ENCODE measurements at places on chromosomes 1 and 21.

- peak; percentile 33 for DNase-seq
Measured at GRCh38 chr21:38355992-38356781, 99.4 kb downstream of the KCNJ15 start.

DNA sequence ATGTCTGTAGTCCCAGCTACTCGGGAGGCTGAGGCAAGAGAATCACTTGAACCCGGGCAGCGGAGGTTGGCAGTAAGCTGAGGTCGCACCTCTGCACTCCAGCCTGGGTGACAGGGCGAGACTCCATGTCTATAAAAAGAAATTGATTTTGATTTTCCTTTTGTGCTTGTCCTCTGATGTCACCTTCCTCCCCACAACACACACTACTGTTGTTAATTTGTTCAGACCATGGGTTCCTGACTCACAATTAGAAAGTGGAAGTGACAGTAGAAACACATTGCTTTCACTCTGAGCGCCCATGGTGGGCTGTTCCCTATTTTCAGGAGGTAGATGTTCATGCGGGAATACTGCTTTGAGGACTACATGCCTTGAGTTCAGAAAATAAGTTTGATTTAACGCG is 165.5 kb upstream of the KCNJ6 start:
- DNase-seq: no peak

DNA sequence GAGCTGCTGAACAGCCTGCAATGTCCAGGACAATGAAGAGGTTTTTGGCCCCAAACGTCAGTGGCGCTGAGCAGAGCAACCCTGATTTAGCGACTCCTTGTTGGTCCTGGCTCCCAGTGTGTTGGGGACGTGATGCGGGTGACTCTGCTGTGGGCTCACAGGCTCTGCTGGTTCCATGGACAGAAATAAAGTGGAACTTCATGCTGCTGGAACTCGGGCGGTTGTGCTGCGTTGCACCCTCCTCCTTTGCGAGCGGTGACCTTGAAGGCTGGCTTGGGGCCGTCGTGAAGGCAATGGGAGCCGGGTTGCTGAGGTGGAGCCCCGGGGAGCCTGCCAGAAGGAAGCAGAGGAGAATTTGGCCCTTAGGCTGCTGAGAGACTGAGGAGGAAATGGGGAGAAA is 122.6 kb upstream of the C1orf174 start:
- no peak for DNase-seq

- DNase-seq: no peak
Measured at GRCh38 chr1:94069919-94070285, 51.0 kb downstream of the ABCA4 start.

- DNase-seq: no peak
Measured at GRCh38 chr1:46552357-46553237, 1.1 kb upstream of the KNCN start.

DNA sequence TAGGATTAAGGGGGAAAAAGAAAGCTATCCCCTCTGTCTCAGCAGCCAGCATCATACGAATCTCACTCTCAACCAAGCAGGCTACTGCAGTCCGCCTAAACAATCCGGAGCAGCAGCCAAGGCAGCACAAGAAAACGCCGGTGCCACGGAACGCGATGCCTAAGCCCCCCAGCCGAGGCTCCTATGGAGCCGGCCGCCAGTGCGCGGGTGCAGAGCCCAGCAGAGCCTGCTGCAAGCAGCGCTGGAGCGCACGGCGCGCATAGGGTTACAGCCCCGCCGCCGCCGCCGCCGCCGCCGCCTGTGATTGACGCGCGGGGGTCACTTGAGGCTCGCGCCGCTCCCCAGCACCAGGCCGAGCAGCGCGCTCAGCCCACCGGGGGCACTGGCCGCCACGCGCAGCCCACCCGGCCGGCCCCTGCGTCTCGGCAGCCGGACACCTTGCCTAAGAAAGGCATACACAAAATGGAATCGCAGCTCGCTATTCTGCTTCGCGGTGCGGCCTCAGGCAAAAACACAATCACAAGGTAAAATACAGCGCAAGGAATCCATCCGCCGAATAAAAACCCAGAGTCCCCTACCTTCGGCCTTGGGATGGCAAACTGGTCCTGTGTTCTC is 780 bp downstream of the HIVEP3 start:
- DNase-seq: no peak

DNA sequence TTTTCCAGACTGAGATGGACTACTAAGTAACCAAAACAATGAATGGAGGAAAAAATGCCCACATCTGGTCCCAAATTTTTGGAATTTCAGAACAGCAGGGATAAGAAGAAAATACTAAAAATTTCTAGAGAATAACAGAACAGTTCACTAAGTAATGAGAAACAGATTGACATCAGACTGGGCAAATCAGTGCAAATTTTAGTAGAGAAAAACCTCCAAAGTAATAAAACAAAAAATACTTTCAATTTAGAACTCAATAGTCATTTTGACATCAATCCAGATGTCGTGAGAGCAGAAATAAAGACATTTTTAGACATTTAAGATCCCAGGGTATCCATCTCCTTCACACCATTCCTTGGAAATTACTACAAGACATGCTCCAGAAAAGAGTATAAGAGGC is 39.3 kb downstream of the CRP start:
- no peak for DNase-seq

GRCh38 chr1:40178200-40178599 is 17.0 kb downstream of the RLF start:
- no peak for DNase-seq

DNA sequence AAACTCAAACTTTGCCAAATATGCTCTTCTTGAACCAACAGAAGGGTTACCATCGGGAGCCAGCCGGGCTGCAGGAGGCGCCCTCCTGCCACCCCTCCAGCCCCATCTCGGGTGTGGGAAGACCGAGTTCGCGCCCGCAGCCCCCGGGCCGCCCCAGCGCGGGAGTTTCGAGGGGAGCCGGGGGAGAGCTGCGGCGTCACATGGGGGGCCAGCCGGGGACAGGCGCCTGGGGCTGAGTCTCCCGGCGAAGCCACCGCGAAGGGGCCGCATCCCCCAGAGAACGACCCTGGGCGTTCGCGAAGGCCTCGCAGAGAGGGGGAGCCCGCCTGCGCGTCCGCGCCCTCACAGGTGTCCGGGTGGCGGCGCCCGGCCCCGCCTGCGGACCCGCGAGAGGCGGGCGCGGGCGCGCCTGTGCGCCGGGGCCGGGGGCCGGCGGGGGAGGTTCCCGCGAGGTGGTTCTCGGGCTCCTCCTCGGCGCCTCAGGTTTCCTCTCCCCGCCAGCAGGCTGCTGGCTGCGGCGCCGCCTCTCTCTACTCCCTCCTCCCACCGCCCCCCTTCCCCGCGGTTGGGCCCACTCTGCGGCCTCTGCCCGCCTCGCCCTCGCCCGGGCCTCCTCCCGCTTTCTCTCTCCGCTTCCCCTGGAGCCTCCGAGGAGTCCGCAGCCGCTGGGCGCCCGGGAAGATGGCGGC is at the start of gene RAVER2:
Gene RAVER2 (plus strand): TSS at position 584 of the 689 bp plus-strand sequence. CDS start 98 bp downstream, at position 682.
- DNase-seq: peak; percentile 42

DNA sequence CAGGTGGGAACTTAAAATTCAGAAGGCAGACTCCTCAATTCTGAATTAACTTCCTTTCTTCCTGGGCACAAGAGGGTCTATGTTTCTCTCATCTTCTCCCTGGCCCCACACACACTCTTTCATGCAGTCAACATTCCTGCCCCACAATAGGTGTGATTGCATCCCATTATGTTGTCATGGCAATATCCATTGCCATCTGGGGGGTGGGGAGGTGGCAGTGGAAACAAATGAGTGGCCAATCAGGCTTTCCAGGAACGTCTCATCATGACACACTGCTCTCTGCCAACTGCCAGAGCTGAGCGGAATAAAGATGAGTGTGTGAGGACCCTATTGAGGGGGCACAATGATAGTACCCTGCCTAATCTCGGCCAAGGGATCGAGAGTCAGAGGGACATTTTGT is 80.4 kb downstream of the KCND3 start:
- DNase-seq: no peak

DNA sequence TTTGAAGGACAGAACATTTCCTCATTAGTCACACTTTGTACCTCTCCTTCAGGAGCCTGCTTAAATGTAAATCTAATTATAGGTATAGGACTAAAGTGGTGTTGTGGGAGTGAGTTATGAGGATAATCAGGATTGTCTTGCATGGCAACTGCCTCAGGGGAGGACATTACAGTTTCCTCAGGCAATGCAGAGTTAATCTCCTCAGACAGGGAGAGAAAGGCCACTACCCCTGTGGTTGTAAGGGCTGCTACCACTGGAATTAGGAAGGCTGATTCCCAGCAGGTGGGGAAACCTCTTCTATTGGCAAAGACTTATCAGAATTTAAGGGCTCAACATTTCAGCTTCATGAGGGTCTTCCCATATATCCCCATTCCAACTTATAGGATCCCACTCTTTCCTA is 286.8 kb upstream of the PBX1 start:
- no peak for DNase-seq

DNA sequence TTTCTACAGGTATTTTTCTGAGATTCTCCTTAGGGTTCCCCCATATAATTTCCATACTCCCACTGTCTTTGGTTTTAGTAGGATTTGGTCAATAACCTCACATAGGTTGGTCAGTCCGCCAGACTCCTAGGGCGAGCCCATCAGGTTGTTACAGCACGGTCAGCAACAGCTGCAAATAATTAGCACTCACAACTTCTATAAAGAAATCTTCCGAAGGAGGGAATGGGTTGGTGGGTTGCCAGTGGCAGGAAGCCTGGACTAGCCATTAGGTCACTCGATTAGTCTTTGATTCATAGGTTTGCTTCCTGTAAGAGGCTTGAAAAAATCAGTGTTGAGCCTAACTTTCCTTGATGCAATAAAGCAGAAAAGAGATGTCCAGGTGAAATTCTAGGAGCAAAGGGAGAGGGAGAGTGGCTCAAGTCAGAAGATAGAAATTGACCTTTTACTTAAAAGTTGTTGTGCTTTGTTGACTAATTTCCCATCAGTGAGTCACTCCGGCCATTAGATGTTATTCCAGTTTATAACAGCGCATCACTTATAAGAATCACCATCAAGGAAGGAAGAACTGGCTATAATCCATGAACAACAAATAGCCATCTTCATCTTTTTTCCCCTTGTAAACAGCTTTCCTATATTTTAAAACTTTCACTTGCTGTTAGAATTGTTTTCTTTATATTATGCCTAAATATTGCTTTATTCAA is 88.3 kb downstream of the TPR start:
- no peak for DNase-seq

- no peak for DNase-seq
Measured at GRCh38 chr1:216046336-216046735, 376.9 kb downstream of the USH2A start.

DNA sequence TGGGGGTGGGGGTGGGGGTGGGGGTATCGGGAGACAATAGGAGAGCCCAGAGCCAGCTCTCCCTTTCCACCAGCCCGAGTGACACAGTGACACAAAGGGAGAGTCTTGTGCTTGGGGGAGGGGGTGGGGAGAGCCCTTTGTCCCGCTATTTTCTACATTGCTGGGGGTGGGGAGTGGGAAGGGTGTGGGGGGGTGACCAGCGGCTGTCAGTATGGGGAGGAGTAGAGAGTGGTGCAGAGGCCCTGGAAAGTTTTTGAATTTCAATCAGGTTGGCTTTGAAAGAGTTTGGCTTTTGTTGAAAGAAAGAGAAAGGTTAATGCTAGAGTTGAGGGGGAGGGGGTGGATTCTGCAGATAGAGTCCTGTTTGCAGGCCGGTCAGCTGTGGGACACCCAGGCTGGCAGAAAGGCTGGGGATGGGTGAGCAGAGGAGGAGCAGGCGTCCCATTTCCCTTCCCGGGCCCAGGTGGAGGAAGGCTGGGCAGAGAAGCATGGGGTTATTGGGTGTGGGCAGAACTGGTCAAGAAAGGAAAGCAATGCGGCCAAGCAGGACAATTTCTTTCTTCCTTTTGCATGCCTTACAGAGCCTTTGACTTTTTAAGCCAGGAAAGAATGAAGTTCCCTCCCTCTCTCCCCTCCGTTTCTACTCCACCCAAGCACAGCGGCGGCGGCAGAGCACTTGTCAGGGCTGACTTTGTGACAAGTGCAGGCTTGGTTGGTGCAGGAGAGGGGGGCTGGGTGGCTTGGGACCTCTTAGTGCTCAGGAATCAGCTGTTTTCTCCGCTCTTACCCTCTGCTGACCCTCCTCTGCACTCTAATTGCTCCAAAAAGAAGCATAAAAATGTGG is 96.2 kb downstream of the RNF220 start:
- DNase-seq: no peak

GRCh38 chr1:210332233-210332632 is 3.5 kb downstream of the HHAT start:
- DNase-seq: no peak

GRCh38 chr1:54417123-54417522 is 10.9 kb upstream of the SSBP3 start:
- no peak for DNase-seq

GRCh38 chr1:54240741-54241335 is 40.9 kb downstream of the MRPL37 start:
- DNase-seq: no peak

DNA sequence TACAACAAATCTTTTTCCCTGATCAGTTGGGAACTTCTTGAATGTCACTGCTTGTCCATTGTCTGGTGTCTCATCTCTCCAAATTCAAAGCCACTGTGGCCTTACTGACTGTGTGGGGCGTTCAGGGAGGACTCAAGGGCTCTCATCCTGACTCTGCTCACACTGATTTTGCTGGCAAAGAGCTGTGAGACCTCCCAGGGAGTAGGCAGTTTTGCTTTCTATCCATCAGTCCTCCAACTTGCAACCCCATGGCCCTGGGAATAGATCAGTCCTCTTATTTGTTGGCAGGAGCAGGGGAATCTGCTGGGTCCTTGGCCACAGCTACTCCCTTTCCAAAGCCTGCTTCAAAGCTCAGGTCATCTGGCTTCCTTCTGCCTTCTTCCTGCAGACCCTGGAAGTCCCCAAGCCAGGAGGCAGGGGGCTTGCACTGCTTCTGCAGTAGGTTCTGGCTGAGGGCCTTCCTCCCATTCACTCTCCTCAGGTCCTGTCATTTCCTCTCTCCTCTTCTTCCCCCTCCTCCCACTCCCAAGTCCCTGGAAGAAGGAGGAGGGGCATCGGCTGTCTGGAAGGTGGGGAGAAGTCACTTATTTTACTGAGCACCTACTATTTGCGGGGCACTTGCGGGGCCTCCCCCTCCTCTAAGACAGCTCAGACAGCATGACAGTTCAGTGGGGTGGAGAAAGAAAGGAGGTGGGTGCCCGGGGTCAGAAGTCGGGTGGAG is 876 bp upstream of the NAV1 start:
- DNase-seq: no peak

DNA sequence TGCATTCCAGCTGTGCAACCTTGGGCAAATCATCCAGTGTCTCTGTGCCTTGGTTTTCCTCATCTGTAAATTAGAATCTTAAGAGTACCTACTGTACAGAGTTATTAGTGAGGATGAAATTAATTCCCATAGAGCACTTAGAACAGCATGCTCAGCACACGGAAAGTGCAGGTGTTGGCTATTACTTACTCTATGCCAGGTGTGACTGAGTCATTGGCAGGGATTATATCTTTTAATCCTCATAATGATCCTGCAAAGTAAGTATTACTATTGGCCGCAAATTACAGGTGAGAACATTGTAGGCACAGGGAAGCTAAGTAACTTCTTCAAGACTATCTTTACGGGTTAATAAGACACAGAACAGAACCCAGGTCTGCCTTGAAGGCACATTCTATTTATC is 6.3 kb upstream of the UBE2U start:
- no peak for DNase-seq

Data from foreskin melanocyte (primary cell).